ENCODE measurements at places on chromosomes 3 and 15. TPM values are rescaled to one million over a fixed set of nuclear protein-coding genes. Genes with fewer than 3 reads are reported as not detected.

- H3K4me3 ChIP-seq = no peak overlapping the region
- no peak overlapping the region for H3K27ac ChIP-seq
- H3K4me1 ChIP-seq = peaks cover 9% of the 10 kb centered on the region
- H3K36me3 ChIP-seq = no peaks in the 10 kb centered on the region
- H3K27me3 ChIP-seq = peaks cover 24% of the 10 kb centered on the region
Measured at GRCh38 chr3:72260588-72260910, 475.6 kb upstream of the PROK2 start.

DNA sequence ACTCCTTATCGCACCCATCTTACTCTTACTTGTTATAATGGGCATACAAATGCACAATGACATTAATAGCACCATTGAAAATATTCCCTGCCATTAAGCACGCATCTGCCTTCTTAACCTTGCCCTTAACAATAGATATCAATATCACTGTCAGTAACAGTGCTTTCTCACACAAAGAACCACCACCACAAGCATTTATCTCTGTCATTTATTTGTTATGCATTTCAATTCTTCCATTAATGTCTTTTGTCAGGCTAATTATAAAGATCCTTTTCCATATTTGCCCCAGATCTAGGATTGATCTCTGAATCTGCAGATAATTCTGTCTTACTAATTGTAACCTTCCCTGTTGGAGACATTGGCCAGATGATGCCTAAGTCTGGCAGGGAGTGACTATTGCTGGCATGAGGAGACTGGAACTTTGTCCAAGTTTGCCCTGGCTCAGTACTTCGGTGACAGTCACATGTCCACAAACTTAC lies 419.6 kb upstream of the TGFBR2 start:
- no peaks in the 10 kb centered on the region for H3K36me3 ChIP-seq
- H3K27ac ChIP-seq = no peak overlapping the region
- H3K4me1 ChIP-seq = no peaks in the 10 kb centered on the region

- no peak overlapping the region for H3K4me3 ChIP-seq
- H3K27ac ChIP-seq = no peak overlapping the region
- H3K27me3 ChIP-seq = no peaks in the 10 kb centered on the region
- no peak for DNase-seq
- peaks cover 20% of the 10 kb centered on the region for H3K36me3 ChIP-seq
Measured at GRCh38 chr3:8937064-8938020, 25.9 kb downstream of the RAD18 start.

DNA sequence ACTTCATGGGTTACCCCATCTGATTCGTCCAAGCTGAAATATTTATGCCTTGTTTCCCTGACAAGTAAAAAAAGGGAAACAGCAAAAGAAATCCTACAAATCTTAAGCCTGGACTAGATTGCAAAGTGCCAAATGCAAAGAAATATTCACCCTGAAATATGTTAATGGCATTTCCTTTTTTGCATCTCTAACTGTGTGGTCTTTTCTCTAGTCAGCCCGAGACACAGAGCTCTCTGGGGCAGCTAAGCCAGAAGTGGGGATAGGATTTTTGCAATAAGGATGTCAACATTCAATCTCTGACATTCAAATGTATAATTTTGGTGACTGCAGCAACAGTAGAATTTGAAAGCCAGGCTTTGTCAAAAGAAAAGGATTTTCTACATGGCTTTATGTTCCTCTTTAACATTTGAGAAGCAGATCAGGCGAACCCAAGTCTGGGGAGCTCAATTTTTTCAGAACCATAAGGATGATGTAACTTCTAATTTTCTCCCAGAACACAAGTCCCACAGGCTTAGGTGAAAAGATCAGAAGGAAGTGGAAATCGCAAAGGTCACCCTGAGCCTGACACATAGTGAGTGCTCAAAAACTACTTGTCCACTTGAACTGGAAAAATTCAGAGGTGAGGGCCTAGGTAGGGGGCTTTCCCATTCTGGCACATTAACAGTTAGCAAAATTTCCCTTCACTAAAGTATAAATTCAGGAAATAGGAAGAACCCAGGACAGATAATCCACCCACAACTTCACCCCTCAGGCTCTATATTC lies 28.2 kb upstream of the KCNMB3 start:
- H3K4me1 ChIP-seq = no peaks in the 10 kb centered on the region
- no peak overlapping the region for H3K27ac ChIP-seq
- H3K4me3 ChIP-seq = no peak overlapping the region
- peaks cover 2% of the 10 kb centered on the region for H3K36me3 ChIP-seq
- no peak for DNase-seq

GRCh38 chr3:126309165-126309564 lies 48.0 kb downstream of the KLF15 start:
- H3K4me3 ChIP-seq = no peak overlapping the region
- H3K36me3 ChIP-seq = peaks cover 2% of the 10 kb centered on the region
- no peak overlapping the region for H3K27ac ChIP-seq
- DNase-seq = no peak
- peaks cover 26% of the 10 kb centered on the region for H3K27me3 ChIP-seq

- H3K27me3 ChIP-seq = no peaks in the 10 kb centered on the region
- peak overlapping the region; percentile 91 for H3K4me3 ChIP-seq
- peaks cover 24% of the 10 kb centered on the region for H3K4me1 ChIP-seq
- DNase-seq = no peak
- peak overlapping the region; percentile 92 for H3K27ac ChIP-seq
Measured at GRCh38 chr3:129315223-129315997, 36.7 kb downstream of the HMCES start.

DNA sequence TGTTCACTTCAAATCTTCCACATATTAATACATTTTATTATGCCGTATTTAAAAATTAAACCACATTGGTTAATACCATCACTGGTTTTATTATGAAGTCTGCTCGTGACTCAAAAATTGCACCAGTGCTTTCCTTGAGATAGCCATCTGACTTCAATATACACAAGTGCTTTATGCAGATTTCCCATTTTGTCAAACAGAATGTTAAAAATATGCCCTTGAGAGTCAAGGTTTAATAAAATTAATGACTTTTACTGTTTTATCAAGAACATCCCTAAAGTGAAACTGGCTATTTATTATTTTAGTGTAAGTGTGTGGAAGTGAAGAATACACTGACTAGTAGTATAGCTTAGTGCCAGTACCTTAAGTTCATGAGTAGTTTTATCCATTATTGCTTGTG lies 139.3 kb upstream of the SOX2 start:
- no peaks in the 10 kb centered on the region for H3K36me3 ChIP-seq
- no peaks in the 10 kb centered on the region for H3K27me3 ChIP-seq
- H3K4me3 ChIP-seq = no peak overlapping the region

GRCh38 chr3:35638980-35639253 lies 408 bp upstream of the ARPP21 start:
- no peaks in the 10 kb centered on the region for H3K36me3 ChIP-seq
- no peak overlapping the region for H3K27ac ChIP-seq
- DNase-seq = no peak

- no peaks in the 10 kb centered on the region for H3K27me3 ChIP-seq
- no peaks in the 10 kb centered on the region for H3K36me3 ChIP-seq
- DNase-seq = no peak
- H3K4me3 ChIP-seq = no peak overlapping the region
- H3K27ac ChIP-seq = no peak overlapping the region
Measured at GRCh38 chr15:95138604-95139270, 907.4 kb downstream of the MCTP2 start.

DNA sequence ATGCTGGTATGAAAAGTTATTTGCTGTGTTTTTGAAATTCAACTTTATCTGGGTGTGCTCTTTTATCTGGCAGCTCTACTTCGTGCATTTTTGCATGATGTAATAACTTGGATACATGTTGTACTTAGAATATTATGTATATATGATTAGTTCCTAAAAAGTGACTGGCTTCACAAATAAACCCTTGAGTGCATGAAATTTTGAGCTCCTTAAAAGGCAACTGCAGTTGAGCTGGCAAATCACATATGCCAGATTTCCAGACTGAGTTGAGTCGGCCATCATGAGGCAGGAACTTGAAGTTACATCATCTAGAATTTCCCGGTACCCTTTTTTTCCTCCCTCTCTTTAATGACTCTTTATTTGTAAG lies 162.5 kb downstream of the FNDC3B start:
- H3K27me3 ChIP-seq = no peaks in the 10 kb centered on the region
- no peaks in the 10 kb centered on the region for H3K4me1 ChIP-seq
- H3K36me3 ChIP-seq = no peaks in the 10 kb centered on the region
- no peak overlapping the region for H3K4me3 ChIP-seq

- H3K4me3 ChIP-seq = no peak overlapping the region
- no peaks in the 10 kb centered on the region for H3K27me3 ChIP-seq
- H3K27ac ChIP-seq = no peak overlapping the region
- DNase-seq = no peak
Measured at GRCh38 chr3:46100812-46101211, 73.5 kb upstream of the XCR1 start.

DNA sequence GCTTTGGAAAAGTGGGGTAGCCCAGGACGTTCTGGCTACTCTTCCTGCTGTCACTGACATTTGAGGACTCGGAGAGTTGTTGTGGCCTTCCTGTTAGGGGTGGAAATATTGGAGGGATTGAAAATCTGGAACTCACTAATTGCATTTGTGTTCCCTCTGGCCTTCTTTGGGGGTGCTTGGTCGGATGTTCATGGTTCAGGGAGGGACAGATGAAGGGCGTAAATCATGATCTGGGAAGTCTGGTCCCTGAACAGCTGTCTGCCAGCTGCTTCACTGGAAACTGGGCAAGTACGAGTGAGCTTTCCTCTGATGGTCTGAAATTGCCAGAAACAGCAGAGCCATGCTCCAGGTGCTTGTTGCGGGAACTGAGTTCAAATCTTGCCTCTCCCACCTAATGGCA lies 327.8 kb upstream of the C2CD4B start:
- no peaks in the 10 kb centered on the region for H3K36me3 ChIP-seq
- no peaks in the 10 kb centered on the region for H3K4me1 ChIP-seq
- no peak overlapping the region for H3K27ac ChIP-seq
- no peak overlapping the region for H3K4me3 ChIP-seq
- H3K27me3 ChIP-seq = peaks cover 26% of the 10 kb centered on the region

DNA sequence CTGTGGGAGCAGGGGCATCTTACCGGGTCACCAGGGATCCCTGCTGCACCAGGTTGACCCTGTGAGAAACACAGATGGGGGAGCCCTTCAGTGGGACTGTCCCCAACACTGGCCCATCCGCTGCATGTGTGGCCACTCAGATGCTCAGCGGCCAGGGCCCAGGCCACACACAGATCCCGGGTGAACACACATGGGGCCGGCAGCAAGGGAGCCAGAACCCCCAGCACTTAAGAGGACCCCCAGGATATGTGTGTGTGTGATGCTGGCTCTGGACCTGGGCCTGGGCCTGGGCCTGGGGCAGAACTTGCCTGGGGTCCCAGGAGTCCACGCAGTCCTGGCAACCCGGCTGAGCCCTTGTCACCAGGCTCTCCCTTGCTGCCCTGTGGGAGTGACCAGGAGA lies 4.9 kb upstream of the UCN2 start:
- no peak for DNase-seq
- no peaks in the 10 kb centered on the region for H3K36me3 ChIP-seq
- no peaks in the 10 kb centered on the region for H3K27me3 ChIP-seq
- peaks cover 13% of the 10 kb centered on the region for H3K4me1 ChIP-seq
- no peak overlapping the region for H3K27ac ChIP-seq
- no peak overlapping the region for H3K4me3 ChIP-seq

DNA sequence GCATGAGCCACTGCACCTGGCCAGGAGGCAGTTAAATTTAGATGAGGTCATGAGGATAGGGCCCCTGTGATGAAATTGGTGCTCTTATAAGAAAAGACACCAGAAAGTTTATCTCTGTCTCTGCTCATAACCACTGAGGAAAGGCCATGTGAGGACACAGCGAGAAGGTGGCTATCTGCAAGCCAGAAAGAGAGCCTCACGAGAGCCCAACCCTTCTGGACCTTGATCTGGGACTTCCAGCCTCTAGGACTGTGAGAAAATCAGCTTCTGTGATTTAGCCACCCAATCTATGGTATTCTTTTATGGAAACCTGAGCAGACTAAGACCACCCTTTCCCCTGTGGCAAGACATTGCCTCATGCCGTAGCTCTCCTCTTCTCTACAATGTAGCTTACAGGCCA lies 337.6 kb downstream of the THSD4 start:
- H3K4me1 ChIP-seq = peaks cover 2% of the 10 kb centered on the region
- no peaks in the 10 kb centered on the region for H3K36me3 ChIP-seq
- DNase-seq = no peak
- no peak overlapping the region for H3K4me3 ChIP-seq
- peaks cover 38% of the 10 kb centered on the region for H3K27me3 ChIP-seq
- H3K27ac ChIP-seq = no peak overlapping the region

GRCh38 chr3:9117220-9117619 lies 132.2 kb downstream of the SRGAP3 start:
- no peak overlapping the region for H3K4me3 ChIP-seq
- H3K27me3 ChIP-seq = peaks cover 14% of the 10 kb centered on the region
- peaks cover 4% of the 10 kb centered on the region for H3K4me1 ChIP-seq
- no peaks in the 10 kb centered on the region for H3K36me3 ChIP-seq
- no peak overlapping the region for H3K27ac ChIP-seq

- H3K36me3 ChIP-seq = no peaks in the 10 kb centered on the region
- no peak overlapping the region for H3K4me3 ChIP-seq
Measured at GRCh38 chr3:170752571-170753155, 117.3 kb downstream of the RPL22L1 start.

The SKOR1 gene
- total RNA-seq = 2.7 TPM

The DAZL gene
- total RNA-seq = not detected

The PPM1L gene
- total RNA-seq = 14.6 TPM

The POPDC2 gene
- total RNA-seq = 4.3 TPM

The CFAP100 gene
- total RNA-seq = not detected

The STRA6 gene
- total RNA-seq = not detected

The PTX3 gene
- 0.50 TPM for total RNA-seq

The NLGN1 gene
- not detected for total RNA-seq

The XIRP1 gene
- total RNA-seq = not detected

The RAB43 gene
- 37.8 TPM for total RNA-seq

Measured in T-helper 17 cell (primary cell).